ENCODE measurements at places on chromosomes 5 and 9.

- no peak for DNase-seq
Observed at GRCh38 chr5:123142206-123142915, 53.3 kb downstream of the PRDM6 start.

GRCh38 chr9:37504605-37505004 lies 18.9 kb downstream of the POLR1E start:
- no peak for DNase-seq

DNA sequence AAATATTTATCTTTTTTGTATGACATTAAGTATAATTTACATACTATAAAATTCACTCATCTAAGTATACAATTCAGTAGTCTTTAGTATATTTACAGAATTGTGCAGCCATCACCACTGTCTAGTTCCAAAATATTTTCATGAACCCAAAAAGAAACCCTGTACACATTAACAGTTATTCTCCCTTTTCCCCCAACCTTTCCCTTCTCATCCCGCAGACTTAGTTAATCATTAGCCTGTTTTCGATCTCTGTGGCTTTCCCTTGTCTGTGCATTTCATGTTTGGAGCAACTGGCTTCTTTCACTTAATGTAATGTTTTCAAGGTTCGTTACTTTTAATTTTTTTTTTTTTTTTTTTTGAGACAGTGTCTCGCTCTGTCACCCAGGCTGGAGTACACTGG lies 37.5 kb downstream of the MTREX start:
- DNase-seq = no peak

DNA sequence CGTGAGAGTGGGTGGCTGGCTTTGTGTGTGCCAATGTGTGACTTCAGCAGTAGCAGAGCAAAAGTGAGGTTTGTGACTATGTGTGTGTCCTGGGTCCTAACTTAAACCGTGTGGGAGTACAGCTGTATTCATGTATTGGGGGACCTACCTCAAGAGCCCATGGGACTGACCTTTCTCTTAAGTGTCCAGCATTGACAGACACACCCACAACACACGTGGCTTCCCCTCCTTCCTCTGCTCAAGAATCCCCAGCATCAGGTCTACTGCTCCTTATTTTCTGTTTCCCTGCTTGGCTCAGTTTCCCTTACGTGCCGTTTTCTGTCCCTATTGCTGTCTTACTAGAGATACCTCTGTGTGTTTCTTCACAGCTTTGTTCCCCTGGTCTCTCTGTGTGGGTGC lies 616 bp downstream of the IL11RA start:
- no peak for DNase-seq

GRCh38 chr9:133120501-133121197 lies 391 bp downstream of the RALGDS start:
- DNase-seq = no peak

DNA sequence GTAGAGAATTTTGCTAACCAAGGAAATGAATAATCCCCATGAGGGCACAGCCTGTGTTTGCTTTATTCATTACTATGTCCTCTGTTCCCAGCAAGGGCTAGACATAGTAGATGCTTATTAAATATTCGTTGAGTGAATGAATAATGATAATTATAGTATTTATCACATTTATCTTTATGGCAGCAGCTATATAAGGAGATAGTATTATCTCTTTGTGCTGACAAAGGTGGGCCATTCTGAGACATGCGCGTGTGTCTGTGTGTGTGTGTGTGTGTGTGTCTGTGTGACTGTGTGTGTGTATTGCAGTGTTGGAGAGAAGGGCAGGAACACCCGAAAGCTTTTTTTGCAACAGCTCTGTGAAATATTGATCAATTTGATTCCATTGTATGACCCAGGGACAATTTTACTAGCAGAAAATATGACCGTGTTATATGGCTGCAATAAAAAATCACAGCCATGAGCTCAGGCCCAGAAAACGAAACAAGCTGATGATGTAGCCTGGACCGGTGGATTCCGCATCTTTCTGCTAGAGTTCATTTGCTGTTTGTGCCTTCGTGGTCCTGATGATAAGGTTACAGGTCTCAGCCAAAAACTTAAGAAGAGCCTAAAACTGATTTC lies 39.8 kb downstream of the ZNF618 start:
- DNase-seq = no peak

GRCh38 chr5:132190161-132190817 lies 37.4 kb downstream of the P4HA2 start:
- DNase-seq = peak; percentile 29
